SW 1271 (cell line): ENCODE measurements at places on chromosomes 3 and 15.

GRCh38 chr3:77541203-77541922 lies 501.5 kb downstream of the ROBO2 start:
- no peak for DNase-seq

DNA sequence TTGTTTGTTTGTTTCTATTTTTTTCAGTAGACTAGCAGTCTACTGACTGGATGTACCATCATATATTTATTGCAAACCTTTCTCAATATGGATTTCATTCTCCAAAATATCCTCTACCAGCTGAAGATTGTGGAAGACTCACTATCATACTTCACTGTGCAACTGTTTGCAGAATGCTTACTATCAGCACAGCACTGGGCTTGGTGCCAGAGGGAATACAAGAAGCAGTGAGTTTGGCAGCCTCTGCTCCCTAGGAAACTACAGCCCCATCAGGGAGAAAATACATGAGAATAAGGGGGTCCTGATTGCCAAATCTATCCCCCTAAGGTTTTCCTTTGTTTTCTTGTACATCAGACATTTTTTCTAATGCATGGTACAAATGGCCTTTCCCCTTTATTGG lies 27.5 kb downstream of the AQP9 start:
- DNase-seq = no peak

- DNase-seq = peak; percentile 51
These were observed 588 bp downstream of the MAPK6 start for GRCh38 chr15:52019394-52020220.

- no peak for DNase-seq
These were observed 21.1 kb downstream of the MAPK6 start for GRCh38 chr15:52039925-52040781.

DNA sequence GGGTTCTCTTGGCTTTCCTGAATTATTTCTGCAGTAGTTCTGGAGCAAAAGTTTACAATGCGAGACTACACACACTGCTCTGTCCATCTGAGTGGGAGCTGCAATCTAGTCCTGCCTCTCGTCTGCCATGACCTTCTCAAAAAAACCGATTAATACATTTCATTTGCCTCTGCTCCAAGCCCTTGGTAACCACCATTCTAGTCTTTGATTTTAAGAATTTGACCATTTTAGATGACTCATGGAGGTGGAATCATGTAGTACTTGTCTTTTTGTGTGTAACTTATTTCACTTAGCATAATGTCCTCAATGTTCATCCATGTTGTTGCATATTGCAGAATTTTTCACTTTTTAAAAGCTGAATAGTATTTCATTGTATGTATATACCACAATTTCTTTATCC lies 356.9 kb downstream of the SV2B start:
- DNase-seq = no peak

DNA sequence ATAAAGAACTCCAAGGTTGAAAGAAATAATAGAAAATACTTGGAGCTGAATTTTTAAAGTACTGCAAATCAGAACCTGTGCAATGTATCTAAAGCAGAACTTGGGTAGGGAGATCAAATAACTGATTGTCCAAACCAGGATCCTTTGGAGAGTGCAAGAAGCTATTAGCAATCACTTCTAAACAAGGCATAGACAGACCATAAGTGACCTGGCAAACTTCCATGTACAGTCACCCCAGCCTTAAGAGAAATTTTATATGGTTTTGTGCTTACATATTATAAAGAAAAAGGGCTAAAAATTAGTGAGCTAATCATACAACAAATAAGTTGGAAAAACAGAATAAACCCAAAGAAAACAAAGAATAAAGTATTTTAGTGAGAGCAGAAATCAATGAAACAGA lies 35.2 kb downstream of the ETV5 start:
- DNase-seq = no peak
